ENCODE measurements at places on chromosomes 2 and 18.

DNA sequence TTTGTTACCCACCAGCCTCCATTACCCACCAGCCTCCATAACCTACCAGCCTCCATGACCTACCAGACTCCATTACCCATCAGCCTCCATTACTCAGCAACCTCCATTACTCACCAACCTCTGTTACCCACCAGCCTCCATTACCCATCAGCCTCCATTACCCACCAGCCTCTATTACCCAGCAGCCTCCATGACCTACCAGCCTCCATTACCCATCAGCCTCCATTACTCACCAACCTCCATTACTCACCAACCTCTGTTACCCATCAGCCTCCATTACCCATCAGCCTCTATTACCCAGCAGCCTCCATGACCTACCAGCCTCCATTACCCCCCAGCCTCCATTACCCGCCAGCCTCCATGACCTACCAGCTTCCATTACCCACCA lies 133.3 kb upstream of the HS6ST1 start:
- peak; percentile 9 for DNase-seq

- DNase-seq = no peak
Observed at GRCh38 chr18:8747440-8747937, 42.1 kb downstream of the MTCL1 start.

GRCh38 chr2:191885650-191886049 lies 38.8 kb upstream of the CAVIN2 start:
- DNase-seq = no peak

DNA sequence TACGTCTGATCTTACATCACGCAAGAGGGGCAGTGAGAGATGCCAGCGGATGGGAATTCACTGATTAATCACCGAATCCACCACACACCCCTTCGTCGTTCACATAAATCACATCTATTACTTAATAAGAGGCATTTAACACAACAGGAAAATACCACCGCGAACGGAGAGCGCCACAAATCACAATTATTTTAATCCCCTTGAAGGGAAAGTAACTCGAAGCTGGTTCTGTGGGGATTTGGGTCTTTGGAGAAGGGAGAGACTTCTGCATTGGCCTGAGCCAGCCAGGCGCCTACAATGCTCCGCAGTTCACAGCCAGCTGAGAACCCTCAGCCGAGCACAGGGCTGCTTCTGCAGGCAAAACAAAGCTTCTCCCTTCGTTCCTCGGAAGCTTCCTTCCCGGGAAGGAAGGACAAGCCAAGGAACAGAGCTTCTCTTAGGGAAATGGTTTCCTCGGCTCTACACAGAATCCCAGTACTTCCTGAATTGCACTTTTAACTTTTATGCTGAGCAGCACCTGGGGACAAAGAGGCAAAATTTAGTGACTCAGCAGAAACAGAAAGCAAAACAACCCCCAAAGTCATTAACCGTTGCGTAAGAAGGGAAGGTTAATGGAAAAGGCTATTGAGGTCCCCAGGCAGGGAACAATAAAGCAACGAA lies at the start of gene LRP1B:
Gene LRP1B (minus strand): TSS at position 7 of the 660 bp plus-strand sequence. CDS start 287 bp downstream, outside the sequence.
- no peak for DNase-seq

DNA sequence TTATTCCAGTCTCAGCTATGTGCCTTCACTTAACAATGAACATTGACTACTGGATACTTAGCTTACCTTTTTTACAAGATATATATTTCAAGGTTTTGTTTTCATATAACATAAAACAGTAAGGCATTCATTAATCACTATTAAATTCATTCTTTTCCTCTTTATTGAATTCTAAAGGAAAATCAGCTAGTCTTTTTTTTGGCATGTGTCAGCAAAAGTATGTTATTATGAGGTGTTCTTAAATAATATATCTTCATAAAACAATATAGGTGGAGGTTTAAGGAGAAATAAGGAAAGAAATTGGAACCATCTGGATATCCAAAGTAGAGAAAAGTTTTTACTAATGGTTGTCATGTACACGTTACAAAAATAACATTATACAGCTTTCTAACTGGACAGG lies 472.6 kb downstream of the ARHGAP15 start:
- no peak for DNase-seq

DNA sequence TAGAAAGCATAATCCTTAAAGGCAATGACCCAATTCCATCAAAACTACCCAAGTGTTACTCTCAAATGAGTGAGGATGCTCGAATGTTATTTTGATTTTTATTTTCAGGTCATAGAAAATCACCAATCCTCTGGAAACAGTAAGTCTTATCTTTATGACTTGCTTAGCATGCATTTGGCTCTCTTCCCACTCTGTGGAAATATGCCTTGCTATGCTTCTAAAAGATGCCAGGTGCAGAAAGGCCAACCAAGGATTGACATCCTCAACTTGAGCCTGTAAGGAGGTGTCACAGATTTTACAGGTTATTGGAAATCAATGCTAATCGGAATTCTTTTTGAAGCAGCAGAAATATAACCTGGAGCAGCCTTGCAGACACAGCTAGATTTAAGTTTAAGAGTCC lies 543.9 kb upstream of the LINC00305 start:
- no peak for DNase-seq

- DNase-seq = no peak
Observed at GRCh38 chr18:37598396-37598795, 32.8 kb upstream of the CELF4 start.

DNA sequence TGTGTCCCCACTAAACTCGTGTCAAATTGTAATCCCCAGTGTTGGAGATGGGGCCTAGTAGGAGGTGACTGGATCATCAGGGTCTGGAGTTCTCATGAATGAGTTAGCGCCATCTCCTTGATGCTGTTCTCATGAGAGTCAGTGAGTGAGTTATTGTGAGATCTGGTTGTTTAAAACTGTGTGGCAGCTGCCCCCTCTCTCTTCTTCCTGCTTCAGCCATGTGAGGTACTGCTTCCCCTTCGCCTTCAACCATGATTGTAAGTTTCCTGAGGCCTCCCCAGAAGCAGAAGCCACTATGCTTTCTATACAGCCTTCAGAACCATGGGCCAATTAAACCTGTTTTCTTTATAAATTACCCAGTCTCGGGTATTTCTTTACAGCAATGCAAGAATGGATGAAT lies 50.4 kb downstream of the AP1S3 start:
- DNase-seq = no peak

GRCh38 chr2:154707994-154708575 lies 9.6 kb downstream of the KCNJ3 start:
- no peak for DNase-seq

DNA sequence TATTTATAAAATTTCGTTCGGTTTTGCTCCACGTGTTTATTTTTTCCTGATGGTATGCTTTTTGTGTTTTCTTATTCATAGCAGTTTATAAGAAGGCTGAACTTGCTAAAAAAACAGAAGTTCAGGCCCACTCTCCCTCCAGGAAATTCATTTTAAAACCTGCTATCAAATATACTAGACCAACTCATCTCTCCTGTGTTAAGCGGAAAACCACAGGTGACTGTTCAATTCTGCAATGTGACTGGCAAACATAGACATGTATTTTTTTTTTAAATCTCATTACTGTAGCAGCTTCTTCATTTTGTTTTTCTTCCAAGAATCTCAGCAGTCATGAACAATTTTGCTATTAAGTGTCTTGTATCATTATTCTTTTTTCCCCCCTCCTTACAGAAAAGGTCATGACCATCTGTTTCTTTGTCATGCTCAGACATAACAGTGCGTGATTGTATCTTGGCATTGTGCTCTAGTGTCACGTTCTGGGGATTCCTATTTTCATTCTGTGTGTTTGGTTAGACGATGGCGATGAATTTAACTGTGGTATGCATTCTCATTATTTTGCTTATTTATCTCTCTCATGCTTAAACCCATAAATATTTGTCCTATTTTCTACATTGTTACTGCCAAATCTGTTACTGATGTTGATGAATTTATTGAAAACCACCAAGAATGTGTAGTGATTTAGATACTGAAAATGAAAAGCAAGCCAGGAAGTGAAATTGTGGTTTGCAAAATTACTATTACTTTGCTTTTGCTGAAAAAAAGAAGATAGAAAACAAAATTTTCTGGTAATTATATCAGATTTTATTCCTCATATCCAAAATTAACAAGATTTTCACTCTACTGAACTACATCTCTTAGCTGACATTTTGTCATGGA lies 74.6 kb upstream of the UNC80 start:
- no peak for DNase-seq

Measured in activated CD8-positive, alpha-beta memory T cell treated with anti-CD3 and anti-CD28 coated beads, Interleukin-2, amount 10 ng/mL, durations not matched to agents 7 days and 5 days (primary cell).